ENCODE measurements at places on chromosomes 5 and 9. TPM values are rescaled to one million over a fixed set of nuclear protein-coding genes. Genes with fewer than 3 reads are reported as not detected.

The C7 gene
- total RNA-seq = 392 TPM

The SPRY4 gene
- 26.0 TPM for total RNA-seq

The FLT4 gene
- total RNA-seq = 39.1 TPM

The OSMR gene
- total RNA-seq = 15.7 TPM

The MRPS2 gene
- total RNA-seq = 28.3 TPM

The ZNF79 gene
- 10.2 TPM for total RNA-seq

The PANK3 gene
- total RNA-seq = 51.3 TPM

The KCTD16 gene
- total RNA-seq = 2.8 TPM

The TXNDC8 gene
- not detected for total RNA-seq

The LCN15 gene
- total RNA-seq = not detected

The SPINK7 gene
- total RNA-seq = not detected

The PDZD2 gene
- total RNA-seq = 25.3 TPM

The IRX2 gene
- 19.0 TPM for total RNA-seq

The SPATA6L gene
- 6.5 TPM for total RNA-seq

The HTR4 gene
- total RNA-seq = 0.35 TPM
